ENCODE measurements at places on chromosomes 3 and 15.

DNA sequence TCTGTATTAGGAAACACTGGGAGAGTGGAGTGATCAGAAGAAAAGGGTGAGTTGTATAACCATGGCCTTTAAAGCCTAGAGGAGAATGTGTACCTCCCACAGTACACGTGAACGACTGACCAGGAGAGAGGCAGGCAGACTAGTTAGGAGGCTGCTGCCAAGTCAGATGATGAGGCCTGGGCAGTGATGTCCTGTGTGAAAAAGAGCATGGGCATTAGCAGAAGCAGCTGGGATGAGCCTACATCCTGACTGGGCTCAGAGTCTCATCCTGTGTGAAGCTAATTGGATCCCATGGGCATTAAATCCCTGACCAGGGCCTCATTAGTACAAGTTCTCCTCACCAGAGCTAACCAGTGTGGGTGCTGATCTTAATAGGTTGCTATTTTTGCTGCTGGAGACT lies 89.1 kb upstream of the SLC2A2 start:
- DNase-seq = no peak

DNA sequence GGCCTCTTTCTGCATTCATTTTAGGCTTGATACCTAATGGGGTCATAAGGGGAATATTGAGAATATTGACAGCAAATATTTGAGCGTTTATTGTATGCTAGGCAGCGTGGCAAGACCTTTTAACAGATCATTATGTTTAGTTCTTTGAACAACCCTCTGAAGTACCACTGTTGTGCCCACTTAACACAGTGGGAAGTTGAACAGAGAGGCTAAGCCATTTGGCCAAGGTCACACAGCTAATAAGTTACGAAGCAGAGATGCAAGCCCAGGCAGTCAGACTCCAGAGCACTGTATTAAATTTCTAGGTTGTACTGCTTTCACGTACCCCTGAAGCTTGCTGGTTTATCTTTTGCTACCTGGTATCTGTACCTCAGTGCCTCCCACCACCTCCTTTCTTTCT lies 1.1 kb downstream of the RAB7A start:
- DNase-seq = no peak

DNA sequence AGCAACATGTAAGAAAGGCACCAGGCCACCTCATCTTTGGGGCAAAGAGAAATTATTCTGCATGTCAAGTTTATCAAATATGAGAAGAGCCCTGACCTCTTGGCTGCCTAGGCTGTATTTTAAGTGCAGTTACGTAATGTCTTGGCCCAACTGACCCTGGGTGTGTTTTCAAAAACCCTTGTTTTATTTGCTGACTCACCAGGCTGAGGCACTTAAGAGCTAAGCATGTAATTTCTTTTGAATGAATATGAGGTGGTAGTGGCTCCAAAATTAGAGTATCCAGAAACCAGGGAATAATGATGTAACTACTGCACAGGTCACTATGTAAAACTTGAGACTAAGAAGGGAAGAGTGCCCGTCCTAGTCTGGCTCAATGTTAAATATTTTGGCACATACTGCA lies 24.3 kb downstream of the PGPEP1L start:
- peak; percentile 19 for DNase-seq

DNA sequence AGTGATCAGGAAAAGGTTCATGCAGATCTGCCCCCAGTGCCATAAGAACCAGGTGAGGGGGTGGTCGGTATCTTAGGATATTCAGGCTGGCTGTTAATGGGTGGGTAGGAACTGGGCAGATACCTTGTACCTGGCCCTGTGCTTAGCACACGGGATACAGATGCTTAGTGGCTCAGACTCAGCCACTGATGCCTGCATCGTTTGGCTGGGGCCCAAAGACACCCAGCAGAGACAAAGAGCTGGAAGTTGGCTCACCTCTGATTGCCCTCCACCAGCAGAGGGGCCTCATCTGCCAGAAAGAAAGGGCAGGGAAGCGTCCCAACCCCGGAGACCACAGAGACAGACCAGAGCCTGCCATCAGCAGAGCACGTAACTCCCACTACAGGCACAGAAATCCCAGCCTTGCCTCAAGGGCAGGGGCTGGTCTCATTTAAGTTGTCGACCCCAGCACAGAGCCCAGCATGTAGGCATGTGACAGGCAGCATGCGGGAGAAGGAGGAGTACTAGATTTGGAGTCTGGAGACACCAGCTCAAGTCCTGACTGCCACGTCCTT lies 64.1 kb upstream of the SLC6A1 start:
- no peak for DNase-seq

- no peak for DNase-seq
Measured at GRCh38 chr3:180959691-180960090, 29.8 kb downstream of the DNAJC19 start.

GRCh38 chr3:50623840-50624474 lies 7.0 kb downstream of the MAPKAPK3 start:
- DNase-seq = no peak

- no peak for DNase-seq
Measured at GRCh38 chr3:109346770-109347295, 9.5 kb upstream of the DPPA4 start.

GRCh38 chr3:145087038-145087437 lies 1073.9 kb downstream of the PLOD2 start:
- DNase-seq = no peak

DNA sequence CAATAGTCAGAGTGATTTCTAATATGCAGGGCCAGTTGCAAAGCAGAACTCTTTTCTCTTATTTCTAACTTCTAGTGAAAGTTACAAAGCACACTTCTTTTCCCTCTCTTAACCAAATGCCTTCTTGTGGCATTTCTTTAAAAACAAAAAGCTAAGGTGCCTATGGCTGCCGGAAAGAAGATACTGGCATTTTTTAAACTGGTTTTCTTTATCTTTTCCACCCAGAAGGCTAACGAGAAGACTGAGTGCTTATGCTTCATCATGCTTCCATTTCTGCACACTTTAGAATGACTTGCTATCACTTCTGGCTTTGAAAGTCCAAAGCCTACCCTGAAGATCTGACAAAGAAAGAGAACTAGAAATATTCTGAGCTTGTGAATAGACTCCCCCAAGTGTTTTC lies 141.3 kb downstream of the P2RY1 start:
- DNase-seq = no peak

DNA sequence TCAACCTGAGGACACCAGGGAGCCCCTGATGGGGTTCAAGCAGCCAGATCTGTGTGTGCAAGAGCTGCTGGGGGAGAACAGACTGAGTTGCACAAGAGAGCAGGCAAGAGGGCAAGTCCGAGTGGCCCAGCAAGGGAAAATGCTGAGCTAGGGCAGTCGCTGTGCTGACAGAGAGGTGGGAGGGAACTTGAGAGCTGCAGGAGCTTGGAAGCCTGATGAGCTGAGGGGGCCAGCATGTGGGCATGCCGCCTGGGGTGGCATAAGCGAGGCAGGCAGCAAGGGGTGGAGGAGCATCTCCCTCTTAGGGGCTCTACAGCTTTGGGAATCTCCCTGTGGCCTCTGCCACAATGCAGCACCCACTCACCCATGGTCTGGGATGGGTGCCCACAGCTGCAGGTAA lies 4.7 kb upstream of the CORO2B start:
- DNase-seq = no peak

DNA sequence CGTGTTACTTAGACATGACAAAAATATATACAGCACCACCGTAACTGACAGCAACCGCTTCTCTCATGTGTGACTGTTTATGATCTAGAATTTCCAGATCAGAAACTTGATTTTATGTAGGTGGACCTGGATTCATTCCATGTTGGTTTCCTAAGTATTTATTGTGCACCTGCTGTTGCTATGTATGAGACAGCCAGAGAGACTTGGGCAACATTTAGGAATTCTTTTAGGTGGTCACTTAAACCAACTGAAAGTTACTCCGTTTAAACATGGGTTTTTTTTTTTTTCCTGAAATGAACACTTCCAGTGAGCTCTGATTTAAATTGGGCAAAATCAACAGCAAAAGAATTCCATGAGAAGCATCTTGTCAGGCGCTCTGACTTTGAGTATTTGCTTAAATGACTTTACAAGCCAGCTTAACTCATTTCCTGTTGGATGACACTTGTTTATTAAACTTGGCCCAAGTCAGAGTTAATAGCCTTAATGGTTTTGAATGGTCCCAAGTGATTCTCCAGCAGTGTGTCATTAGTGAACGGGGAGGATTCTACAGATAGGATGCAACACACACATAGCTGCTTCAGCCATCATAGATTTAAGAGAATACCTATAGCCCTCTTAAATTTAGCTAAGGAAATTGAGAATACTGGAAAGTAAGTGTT lies 31.8 kb downstream of the MITF start:
- DNase-seq = no peak

DNA sequence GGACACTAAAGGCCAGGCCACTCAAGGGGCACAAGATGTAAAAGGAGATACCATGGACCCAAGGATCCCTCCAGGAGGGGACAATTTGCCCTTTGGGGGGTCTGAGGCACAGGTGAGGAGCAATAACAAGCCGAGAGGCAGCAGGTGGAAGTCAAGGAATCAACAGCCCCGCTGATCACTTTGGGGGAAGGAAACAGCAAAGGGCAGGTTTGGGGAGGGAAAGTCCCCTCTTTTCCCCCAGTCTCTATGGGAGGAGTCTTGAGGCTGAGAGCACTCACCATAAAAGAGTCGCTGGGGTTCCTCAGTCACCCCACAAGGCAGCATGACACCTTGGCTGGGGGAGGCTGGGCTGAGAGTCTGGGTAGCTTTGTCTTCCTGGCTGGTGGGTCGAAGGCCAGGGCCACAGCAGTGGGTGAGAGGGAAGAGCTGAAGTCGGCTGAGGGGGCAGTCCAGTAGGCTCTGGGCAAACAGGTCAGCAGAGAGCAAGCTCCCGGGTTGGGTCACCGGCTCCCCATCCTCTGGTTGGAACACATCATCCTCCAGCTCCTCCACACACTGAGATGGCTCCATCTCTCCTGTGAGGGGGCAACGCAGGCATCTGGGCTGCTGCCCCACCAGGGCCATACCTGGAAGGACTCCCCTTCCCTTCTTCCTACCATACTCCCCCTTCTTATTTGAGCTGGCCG lies 3.0 kb downstream of the BMF start:
- DNase-seq = no peak

- DNase-seq = no peak
Measured at GRCh38 chr3:99966662-99967416, 147.5 kb downstream of the FILIP1L start.

GRCh38 chr15:40307421-40308211 lies at the start of gene PLCB2:
PLCB2 (minus strand) TSS chr15:40307935; CDS start chr15:40307672, 263 bp downstream.
- no peak for DNase-seq

- no peak for DNase-seq
Measured at GRCh38 chr3:174020156-174020555, 622.6 kb downstream of the NLGN1 start.

DNA sequence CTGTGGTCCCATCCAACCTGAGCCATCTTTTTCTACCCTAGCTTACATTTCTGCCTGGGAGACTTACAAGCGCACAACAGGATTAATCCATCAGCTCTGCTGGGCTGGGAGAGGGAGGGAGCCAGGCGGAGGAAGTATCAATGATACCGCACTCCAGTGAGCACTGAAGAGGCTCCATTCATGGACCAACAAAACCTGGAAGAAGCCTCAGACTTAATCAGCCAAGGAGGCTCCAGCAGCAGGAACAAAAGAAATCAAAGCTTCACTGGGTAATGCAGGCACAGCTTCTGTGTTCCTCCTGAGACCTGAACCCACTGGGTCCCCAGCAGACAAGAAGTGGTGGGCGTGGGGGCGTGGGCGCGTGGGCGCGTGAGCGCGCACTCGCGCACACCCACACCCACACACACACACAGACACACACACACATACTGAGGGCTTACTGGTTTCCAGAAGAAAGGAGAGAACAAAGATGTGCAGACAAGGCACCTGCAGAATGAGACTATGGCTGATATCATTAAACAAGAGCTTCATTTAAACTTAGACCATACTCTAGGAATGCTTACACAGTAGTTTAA lies 87.0 kb upstream of the BOC start:
- DNase-seq = peak; percentile 80

DNA sequence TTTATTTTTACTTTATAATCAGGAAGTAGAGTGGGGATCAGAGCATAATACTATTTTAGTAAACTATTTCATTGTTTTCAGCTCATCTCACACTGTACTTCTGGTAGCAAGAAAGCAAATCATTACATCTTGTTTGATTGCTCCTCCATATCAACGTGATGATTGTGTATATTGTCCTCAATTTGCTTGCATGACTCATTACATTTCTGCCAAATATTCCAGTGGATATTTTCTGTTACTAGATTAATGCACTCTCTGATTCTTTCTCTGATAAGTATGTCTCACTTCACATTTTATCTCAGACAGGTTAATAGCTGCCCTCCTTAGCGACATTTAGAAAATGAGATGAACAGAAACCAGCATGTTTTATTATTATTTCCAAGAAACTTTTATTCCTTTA lies 1145.3 kb downstream of the OTOL1 start:
- DNase-seq = no peak

DNA sequence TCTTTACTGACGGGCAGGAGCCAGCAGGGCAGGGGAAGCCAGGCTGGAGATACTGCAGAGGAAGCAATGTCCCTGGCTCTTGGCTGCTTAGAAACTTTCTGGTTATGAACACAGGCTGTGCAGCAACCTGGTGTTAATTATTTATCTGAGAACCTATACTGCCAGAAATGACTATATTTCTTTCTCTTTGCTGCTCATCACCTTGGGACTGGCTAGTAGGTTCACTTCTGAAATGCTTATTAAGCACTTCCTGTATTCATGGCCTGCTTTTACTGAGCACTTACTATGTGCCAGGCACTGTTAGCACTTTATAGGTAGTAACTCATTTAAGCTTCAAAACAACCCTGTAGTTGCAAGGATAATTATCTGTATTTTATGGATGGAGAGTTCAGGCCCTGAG lies 57.6 kb downstream of the RAB11A start:
- no peak for DNase-seq

GRCh38 chr3:102124282-102124681 lies 275.0 kb downstream of the NFKBIZ start:
- no peak for DNase-seq

- DNase-seq = no peak
Measured at GRCh38 chr3:180181387-180181786, 144.7 kb upstream of the PEX5L start.

DNA sequence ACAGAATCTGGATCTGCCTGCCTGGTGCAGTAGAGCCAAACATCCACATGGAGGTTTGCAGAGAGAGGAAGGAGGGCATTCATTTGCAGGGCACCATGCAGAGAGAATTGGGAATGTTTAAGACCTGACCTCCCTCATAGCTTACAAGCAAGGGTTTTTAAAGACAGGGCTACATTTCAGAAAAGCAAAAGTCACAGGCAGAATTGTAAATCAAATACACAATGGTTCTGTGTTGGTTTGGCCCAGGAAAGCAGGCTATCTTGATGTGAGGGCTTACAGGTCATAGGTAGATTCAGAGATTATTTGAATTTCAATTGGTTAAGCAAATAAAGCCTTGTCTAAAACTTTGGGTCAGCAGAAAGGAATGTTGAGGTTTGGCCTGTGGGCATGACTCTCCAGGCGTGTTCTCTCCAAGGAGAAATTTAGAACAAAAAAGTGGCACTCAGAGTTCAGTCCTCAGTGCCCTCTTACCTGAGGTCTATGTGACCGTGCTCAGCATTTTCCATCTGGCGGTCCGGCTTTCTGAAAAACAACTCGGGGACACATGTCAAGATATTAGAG lies 91.5 kb downstream of the CD47 start:
- no peak for DNase-seq

GRCh38 chr3:197010556-197011351 lies 18.9 kb downstream of the MELTF start:
- no peak for DNase-seq
